ENCODE measurements at places on chromosomes 4 and X.

- no peak for DNase-seq
Measured at GRCh38 chr4:121185960-121186359, 21.8 kb upstream of the TNIP3 start.

DNA sequence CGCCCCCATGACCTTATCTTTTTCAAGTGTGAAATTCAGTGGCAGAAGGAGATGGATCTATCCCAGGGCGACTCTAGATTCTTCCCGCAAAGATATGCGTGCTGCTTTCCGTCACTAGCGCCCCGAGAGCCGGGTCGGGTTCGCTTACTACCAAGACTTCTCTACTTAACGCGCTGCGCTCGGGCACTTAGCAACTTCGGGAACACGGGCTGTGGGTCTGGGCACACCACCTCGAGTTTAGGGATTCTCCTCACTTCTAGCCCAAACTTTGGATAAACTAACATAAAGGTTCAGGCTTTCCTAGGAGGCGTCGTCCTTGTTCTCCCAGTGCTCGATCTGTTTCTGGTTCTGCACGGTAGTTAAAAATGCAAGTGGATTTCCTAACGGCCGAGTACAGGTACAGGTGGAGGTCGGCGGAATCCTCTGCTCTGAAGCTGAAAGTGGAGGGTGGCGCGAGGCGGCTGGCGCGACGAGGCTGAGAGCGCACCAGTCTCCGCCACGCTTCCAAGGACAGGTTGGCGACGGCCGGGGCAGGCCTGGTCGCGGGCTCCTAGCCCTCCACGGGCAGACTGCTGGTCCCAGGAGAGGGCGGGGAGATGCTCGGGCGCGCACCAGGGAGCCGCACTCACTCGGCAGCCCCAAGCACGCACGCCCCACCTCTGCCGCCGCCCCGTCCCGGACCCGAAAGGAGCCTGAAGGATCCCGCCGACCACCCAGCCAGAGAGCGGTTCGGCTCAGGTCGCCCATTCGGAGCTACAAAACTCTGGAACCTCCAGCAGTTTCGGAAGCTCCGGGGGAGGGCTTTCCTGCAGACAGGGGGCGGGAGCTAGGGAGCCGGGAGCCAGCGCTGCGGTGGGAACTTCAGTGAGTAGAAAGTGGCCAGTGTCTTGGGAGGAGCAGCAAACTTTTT lies 100.8 kb upstream of the TENM3 start:
- no peak for DNase-seq

DNA sequence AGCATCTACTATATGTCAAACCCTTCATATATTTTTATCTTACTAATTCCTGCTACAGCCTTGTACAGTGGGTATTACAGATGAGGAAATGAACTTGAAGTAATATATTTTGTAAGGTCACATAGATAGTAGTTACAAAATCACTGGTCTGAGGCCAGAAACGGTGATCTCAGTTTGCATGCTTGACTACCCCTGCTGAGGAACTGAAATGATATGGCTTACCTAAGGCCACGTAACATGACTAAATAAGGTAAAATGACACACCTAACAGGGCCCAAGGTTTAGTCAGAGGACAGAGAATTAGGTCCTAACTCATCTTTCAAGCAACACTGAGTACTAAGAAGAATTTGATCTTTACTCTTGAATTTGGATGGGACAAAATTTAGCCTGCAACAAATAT lies 1.5 kb upstream of the COMMD8 start:
- DNase-seq = no peak

GRCh38 chr4:83108101-83108861 lies 6.2 kb downstream of the PLAC8 start:
- no peak for DNase-seq

GRCh38 chrX:57044245-57044644 lies 48.9 kb upstream of the SPIN3 start:
- no peak for DNase-seq

- no peak for DNase-seq
Measured at GRCh38 chr4:40918330-40918729, 168.6 kb downstream of the NSUN7 start.

GRCh38 chr4:78578674-78579425 lies 27.3 kb downstream of the ANXA3 start:
- DNase-seq = no peak
